Hair follicle dermal papilla cell (primary cell): ENCODE measurements at places on chromosomes 7 and 10. TPM values are rescaled to one million over a fixed set of nuclear protein-coding genes. Genes with fewer than 3 reads are reported as not detected.

HOXA10 gene
- not detected in 2 replicates for total RNA-seq

POLR2J2 gene
- total RNA-seq = 6.9 and 7.6 TPM in 2 replicates

OR9A2 gene
- total RNA-seq = not detected in 2 replicates

INSYN2A gene
- total RNA-seq = 0.16 and 0.24 TPM in 2 replicates

SEMA3A gene
- 193 and 202 TPM in 2 replicates for total RNA-seq

TMEM184A gene
- total RNA-seq = 0.36 and 0.49 TPM in 2 replicates

LRRC18 gene
- total RNA-seq = not detected in 2 replicates

CHN2 gene
- 0.36 TPM in 1 of 2 replicates, not detected in the other for total RNA-seq

FGFR2 gene
- total RNA-seq = 23.0 and 24.2 TPM in 2 replicates

TBRG4 gene
- 50.3 and 56.5 TPM in 2 replicates for total RNA-seq

ODAD2 gene
- total RNA-seq = 0.49 and 1.1 TPM in 2 replicates

C10orf67 gene
- total RNA-seq = 0.12 and 0.16 TPM in 2 replicates

ANKRD30A gene
- total RNA-seq = not detected in 2 replicates

FAM13C gene
- 0.49 and 1.6 TPM in 2 replicates for total RNA-seq

GRM3 gene
- not detected in 2 replicates for total RNA-seq

OR2A42 gene
- under 0.01 TPM in 1 of 2 replicates, not detected in the other for total RNA-seq

EIF4H gene
- total RNA-seq = 292 and 310 TPM in 2 replicates

AP3M1 gene
- 45.4 and 48.8 TPM in 2 replicates for total RNA-seq

DTX2 gene
- 14.3 and 20.0 TPM in 2 replicates for total RNA-seq

DMBT1 gene
- 0.12 and 0.16 TPM in 2 replicates for total RNA-seq

STX1A gene
- total RNA-seq = 11.4 and 15.8 TPM in 2 replicates

LIPK gene
- total RNA-seq = not detected in 2 replicates

MYO1G gene
- 0.12 and 0.16 TPM in 2 replicates for total RNA-seq

CLDN3 gene
- not detected in 2 replicates for total RNA-seq

C10orf53 gene
- total RNA-seq = not detected in 2 replicates

CALCR gene
- total RNA-seq = not detected in 2 replicates

IFIT2 gene
- total RNA-seq = 10.9 and 11.9 TPM in 2 replicates
